Prostate gland (tissue), 2 donors: ENCODE measurements at places on chromosomes 3 and 15. TPM values are rescaled to one million over a fixed set of nuclear protein-coding genes. Genes with fewer than 3 reads are reported as not detected.

The TMEM45A gene
- 6.3 TPM for total RNA-seq

The CCRL2 gene
- total RNA-seq, result 0.45 TPM

DNA sequence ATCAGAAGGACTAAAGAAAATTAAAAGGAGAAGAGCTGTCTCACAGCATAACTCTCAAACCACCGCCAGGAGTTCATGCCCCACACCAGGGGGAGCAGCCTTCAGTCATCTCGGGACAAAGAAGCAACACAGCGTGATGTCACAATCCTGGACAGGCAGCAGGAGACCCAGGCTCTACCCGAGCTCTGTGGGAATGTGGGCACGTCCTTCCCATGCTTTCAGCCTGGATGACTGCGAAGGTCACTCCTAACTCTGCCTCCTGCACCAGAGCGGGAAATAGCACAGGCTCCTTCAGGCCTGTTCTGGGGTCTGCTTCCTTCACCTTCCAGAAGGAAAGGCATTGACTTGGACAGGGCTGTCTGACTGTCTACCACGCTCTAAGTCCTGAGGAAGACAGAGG lies 31.3 kb downstream of the NOX5 start:
- H3K4me3 ChIP-seq, result no peak overlapping the region
- H3K27ac ChIP-seq, result no peak overlapping the region
- H3K4me1 ChIP-seq, result no peaks in the 10 kb centered on the region
- H3K27me3 ChIP-seq, result no peaks in the 10 kb centered on the region

The PIERCE2 gene
- 4.0 TPM for total RNA-seq

DNA sequence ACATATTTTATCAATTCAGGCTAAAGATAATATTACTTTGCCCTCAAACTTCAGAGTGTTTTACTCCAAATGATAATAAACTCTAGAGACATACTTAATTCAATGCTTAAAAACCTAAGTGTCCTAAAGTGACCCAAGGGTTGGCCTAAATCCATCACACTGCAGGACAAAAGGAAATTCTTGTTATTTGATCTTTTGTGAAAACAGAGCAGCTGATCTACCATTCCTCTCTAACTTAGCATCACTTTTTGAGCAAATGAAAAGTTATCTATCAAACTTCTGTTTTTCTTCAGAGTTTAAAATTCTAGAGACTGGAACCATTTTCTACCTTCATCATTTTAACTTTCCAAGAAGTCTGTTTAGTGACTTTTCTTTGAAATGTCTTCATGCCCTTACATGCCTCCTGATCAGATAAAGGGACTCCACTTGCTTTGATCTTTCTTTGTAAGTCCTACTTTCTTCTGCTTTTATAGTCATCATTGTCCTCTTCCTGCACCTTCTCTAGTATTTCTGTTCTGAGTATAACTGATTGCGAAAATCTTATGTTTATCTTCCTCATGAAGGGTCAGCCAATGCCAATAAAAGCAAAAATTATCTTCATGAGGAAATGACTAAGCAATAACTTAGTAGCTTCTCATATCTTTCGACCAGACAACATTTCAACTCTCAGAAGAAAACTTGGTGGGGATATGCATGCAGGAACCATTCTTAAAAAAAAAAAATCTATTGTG lies 378.7 kb upstream of the TGFBR2 start:
- no peaks in the 10 kb centered on the region for H3K36me3 ChIP-seq
- no peak overlapping the region for H3K4me3 ChIP-seq
- H3K27ac ChIP-seq, result peak overlapping the region; percentile 29

The MINAR1 gene
- total RNA-seq, result 0.57 TPM

- no peak for DNase-seq
- H3K4me3 ChIP-seq, result no peak overlapping the region
- H3K27ac ChIP-seq, result no peak overlapping the region
Measured at GRCh38 chr3:30770387-30770786, 124.1 kb downstream of the GADL1 start.

DNA sequence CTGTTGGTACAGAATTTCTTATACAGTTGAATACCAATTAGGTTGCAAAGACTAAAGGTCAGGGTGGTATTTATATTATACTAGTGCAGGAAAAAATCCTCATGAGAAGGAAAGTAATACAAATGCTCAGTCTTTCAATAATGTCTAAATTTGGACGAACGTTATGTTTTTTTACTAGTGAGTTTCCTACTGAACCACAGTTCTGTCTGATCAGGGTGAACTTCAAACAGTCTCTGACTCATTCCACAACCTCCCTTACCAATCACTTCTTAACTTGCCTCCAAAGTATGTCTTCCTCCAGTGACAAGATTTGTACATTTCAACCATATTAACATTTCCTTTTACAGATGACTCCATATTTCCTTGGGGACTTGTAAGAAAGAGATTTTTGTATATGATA lies 3.4 kb downstream of the TMEM212 start:
- H3K4me3 ChIP-seq, result no peak overlapping the region
- H3K36me3 ChIP-seq, result no peaks in the 10 kb centered on the region
- H3K27me3 ChIP-seq, result no peaks in the 10 kb centered on the region

- no peaks in the 10 kb centered on the region for H3K36me3 ChIP-seq
- no peaks in the 10 kb centered on the region for H3K27me3 ChIP-seq
- DNase-seq, result peak; percentile 22
- H3K4me1 ChIP-seq, result no peaks in the 10 kb centered on the region
Measured at GRCh38 chr3:169966951-169967915, 626 bp downstream of the SEC62 start.

DNA sequence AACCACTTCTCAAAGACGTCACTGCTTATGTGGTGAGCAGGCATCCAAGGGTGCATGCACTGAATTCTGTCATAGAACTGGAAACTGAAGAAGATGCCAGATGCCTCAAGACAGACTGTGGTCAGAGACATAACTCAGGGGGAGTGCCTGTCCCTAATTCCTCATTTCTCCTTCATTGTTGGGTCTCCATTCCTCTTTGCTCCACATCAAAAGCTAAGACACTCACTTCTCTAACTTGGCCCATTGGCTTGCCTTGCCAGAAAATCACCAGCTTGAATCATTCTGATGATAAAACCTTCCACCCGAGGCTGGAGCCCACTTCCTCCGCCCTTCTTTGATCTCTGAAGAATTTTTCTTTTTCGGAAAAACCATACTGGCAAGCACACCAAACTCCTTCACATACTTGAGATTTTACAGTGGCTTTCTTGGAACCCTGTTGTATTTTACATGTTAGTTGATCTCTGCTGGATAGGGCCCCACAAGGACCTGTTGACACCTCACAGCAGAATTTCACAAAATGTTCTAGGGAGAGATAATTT lies 69.9 kb downstream of the COL8A1 start:
- DNase-seq, result no peak
- no peaks in the 10 kb centered on the region for H3K27me3 ChIP-seq
- no peaks in the 10 kb centered on the region for H3K4me1 ChIP-seq
- H3K36me3 ChIP-seq, result no peaks in the 10 kb centered on the region
- H3K4me3 ChIP-seq, result no peak overlapping the region
